CD4-positive, alpha-beta T cell (primary cell): ENCODE measurements at places on chromosomes 4 and X. TPM values are rescaled to one million over a fixed set of nuclear protein-coding genes. Genes with fewer than 3 reads are reported as not detected.
A peak's percentile ranks its signal among the peaks of the same experiment; 100 is the strongest.

- H3K4me1 ChIP-seq, result no peaks in the 10 kb centered on the region
- no peak overlapping the region for H3K27ac ChIP-seq
- H3K36me3 ChIP-seq, result no peaks in the 10 kb centered on the region
- DNase-seq, result no peak
- no peak overlapping the region for H3K4me3 ChIP-seq
Observed at GRCh38 chrX:103783196-103783595, 6.6 kb downstream of the PLP1 start.

DNA sequence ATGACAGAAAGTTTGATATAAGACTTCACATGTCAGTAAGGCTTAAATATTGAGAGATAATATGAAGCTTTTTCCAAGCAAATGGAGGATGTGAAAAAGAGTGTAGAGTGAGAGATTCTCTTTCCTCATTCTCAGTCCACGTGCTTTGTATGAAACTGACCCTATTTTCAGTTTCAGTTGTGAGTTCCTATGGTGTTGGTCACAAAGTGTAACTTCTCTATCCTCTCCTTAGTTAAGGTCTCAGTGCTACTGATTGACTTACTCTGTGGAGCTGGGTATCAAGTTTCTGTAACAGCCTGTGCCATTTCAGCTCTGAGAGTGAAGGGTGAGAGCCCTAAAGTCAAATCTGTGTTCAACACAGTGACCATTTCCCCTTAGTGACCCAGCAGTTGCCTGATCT, 277.2 kb downstream of the EPHA5 start:
- no peak overlapping the region for H3K27ac ChIP-seq
- H3K4me3 ChIP-seq, result no peak overlapping the region
- no peaks in the 10 kb centered on the region for H3K4me1 ChIP-seq
- no peaks in the 10 kb centered on the region for H3K27me3 ChIP-seq
- DNase-seq, result no peak
- no peaks in the 10 kb centered on the region for H3K36me3 ChIP-seq

DNA sequence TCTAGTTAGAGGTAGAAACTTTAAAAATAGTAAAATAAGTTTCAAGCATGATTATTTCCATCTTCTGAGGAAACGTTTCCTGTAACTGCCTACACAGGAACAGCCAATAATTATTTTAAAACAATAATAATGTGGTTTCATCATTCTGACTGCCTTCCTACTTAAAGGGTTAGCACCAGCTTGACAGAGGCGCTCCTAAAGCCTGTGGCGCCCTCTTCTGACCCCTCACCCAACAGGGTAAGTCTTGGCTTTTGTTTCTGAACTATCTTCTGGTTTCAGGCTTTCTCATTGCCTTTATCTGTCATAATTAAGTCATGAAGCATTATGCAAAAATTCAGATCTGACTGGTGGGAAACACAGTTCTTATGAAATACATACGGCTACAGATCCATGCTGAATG, 96.7 kb downstream of the ITM2A start:
- no peak overlapping the region for H3K4me3 ChIP-seq
- H3K36me3 ChIP-seq, result no peaks in the 10 kb centered on the region
- peak overlapping the region; percentile 3 for H3K27ac ChIP-seq
- DNase-seq, result peak; percentile 65

- H3K36me3 ChIP-seq, result no peaks in the 10 kb centered on the region
- no peak overlapping the region for H3K27ac ChIP-seq
- no peak overlapping the region for H3K4me3 ChIP-seq
- peaks cover 12% of the 10 kb centered on the region for H3K4me1 ChIP-seq
Observed at GRCh38 chrX:12789976-12790375, 1.2 kb upstream of the PRPS2 start.

GRCh38 chr4:8403173-8403753, 37.3 kb downstream of the ACOX3 start:
- DNase-seq, result peak; percentile 25
- peaks cover 26% of the 10 kb centered on the region for H3K36me3 ChIP-seq
- no peak overlapping the region for H3K27ac ChIP-seq
- H3K27me3 ChIP-seq, result no peaks in the 10 kb centered on the region
- no peaks in the 10 kb centered on the region for H3K4me1 ChIP-seq
- no peak overlapping the region for H3K4me3 ChIP-seq

The TMEM47 gene
- total RNA-seq, result not detected

The NHSL2 gene
- 1.5 TPM for total RNA-seq

The FOXR2 gene
- not detected for total RNA-seq
